B cell (primary cell): ENCODE measurements at places on chromosomes 11 and 22. TPM values are rescaled to one million over a fixed set of nuclear protein-coding genes. Genes with fewer than 3 reads are reported as not detected.

- DNase-seq: no peak
These were observed 15.3 kb downstream of the IL18BP start for GRCh38 chr11:72013765-72014711.

GRCh38 chr11:67662142-67662834, 11.8 kb upstream of the ACY3 start:
- DNase-seq: no peak

- DNase-seq: no peak
These were observed 16.3 kb downstream of the SULT4A1 start for GRCh38 chr22:43845981-43846380.

Gene ZNF214
- total RNA-seq: not detected in 2 replicates

DNA sequence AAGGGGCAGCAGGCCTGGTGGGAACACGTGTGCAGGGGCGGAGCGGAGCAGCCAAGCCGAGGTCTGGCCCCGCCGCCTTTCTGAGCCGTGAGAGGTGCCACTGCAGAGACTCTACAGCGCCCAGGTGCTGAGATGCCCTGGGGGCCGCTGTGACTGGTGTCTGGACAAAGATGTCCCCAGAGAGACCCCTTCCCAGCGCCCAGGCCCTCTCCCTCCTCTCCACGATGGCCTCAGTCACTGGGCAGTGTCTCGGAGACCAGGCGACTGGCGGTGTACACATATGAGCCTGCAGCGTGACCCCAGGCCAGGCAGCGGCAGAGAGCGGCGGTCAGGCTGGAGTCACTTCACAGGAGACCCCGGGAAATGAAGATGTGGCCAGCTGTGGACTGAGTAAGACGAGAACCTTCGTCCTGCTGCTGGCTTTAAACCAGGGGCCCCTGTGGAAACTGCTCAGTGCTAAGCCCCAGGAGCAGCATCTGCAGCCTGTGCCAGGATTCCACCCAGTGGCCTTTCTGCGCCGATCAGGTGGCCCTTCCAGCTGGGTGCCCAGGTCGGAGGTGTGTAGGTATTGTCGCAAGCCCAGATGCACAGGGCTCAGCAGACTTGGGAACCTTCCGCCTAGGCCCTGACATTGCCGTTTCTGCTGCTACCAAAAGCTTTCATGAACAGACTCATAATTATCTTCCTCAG, 34.7 kb downstream of the MOB2 start:
- no peak for DNase-seq

DNA sequence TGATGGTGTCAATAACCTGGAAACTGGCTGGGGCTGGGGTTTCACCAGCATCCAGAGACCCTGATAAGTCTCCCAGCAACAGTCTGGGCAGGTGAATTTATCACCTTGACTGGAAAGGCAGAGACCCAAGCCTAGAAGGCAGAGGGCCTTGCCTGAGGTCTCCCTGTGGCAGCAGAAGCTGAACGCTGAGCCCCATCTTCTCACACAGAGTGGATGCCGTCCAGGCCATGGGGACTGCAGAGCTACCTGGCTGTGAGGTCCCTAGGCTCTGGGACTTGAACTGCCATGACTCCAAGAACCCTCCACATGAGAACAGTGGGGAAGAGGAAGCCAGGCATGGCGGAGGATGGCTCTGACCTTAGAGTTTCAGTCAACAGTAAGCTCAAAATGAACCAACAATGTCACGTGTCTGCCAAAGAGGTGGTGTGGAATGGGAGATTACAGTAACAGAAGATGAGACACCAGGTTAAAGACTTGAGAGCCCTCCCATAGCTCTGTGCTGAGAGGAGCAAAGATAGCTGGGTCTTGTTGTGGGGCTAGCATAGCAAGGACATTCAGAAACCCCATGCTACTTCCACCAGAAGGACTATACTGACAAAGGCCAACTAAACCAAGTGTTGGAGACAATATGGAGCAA, 79.1 kb upstream of the LINC01488 start:
- DNase-seq: no peak

Gene OR8G5
- not detected in 2 replicates for total RNA-seq

- DNase-seq: no peak
These were observed 59.1 kb downstream of the CSNK2A3 start for GRCh38 chr11:11293798-11294550.

Gene IFT27
- 40.3 and 42.8 TPM in 2 replicates for total RNA-seq

GRCh38 chr11:3700910-3701309, 29.7 kb upstream of the CHRNA10 start:
- DNase-seq: no peak
